ENCODE measurements at places on chromosomes 4 and X. TPM values are rescaled to one million over a fixed set of nuclear protein-coding genes. Genes with fewer than 3 reads are reported as not detected.
A peak's percentile ranks its signal among the peaks of the same experiment; 100 is the strongest.

DNA sequence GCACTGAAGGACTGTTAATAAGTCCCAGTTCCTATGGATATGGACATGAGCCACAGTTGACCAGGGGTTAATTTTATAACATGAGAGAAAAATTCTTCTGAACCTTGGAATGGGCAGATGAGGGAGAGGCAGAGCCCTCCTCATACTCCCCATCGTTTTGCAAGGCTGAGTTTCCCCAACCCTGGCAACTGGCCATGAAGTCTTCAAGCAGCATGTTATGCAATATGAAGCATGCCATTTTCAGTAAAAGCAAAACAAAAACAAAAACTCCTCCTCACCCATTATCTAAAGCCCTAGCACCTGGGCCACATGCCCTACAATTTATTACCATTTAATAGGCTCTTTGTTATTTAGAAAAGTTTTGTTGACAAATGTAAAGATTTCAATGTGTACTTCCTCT, 64.5 kb downstream of the GPC4 start:
- DNase-seq: no peak

DNA sequence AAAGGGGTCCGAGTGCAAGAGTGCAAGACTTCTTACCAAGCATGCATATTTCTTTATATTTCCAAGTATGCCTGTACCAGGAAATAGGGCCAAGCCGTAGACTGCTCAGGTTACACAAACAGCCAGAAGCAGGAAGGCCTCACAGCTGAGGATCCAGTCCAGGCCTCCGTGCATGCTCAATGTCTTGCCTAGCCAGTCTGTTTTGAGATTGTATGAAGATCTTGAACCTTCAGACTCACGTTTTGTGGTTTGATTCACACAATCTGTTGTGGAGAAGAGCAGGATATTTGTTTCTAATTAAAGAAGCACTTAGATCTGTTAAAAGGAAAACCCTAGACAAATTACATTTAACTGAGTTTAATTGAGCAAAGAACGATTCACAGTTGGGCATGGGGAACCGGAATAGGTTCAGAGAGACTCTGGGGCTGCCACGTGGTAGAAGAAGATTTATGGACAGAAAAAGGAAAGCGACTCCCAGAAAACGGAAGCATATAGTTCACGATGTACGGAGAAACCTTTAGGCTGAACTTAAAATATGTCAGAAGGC, 1.2 kb downstream of the MGST2 start:
- DNase-seq: peak; percentile 42

DNA sequence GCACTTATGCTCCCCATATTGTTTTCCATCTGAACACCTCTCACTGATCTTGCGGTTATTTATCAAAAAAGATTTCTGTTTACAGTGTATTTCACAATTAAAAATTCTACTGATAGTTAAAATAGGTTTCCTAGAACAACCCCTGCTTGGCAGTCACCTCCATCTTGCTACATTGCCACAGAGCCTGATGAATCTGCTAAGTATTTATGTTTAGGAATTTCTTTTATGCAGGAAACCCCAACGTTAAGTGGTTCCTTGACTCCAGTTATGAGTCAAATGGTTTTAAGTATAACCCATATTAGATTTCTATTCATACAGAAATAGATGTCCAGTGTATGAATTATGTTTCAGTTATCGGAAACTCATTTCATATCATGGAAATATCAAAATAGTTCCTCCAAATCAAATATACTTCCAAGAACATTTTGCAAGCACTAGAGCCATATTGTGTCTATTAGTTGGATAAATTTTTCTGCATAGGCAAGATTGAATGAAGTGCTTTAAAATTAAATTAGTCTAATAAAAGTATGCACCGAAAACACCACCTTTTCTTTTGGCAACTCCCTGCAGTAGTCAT, 20.6 kb downstream of the GALNT7 start:
- no peak for DNase-seq

- DNase-seq: no peak
Measured at GRCh38 chr4:121154103-121154515, 10.0 kb downstream of the TNIP3 start.

- peak; percentile 20 for DNase-seq
Measured at GRCh38 chr4:185809121-185809520, 2.9 kb downstream of the SORBS2 start.

DNA sequence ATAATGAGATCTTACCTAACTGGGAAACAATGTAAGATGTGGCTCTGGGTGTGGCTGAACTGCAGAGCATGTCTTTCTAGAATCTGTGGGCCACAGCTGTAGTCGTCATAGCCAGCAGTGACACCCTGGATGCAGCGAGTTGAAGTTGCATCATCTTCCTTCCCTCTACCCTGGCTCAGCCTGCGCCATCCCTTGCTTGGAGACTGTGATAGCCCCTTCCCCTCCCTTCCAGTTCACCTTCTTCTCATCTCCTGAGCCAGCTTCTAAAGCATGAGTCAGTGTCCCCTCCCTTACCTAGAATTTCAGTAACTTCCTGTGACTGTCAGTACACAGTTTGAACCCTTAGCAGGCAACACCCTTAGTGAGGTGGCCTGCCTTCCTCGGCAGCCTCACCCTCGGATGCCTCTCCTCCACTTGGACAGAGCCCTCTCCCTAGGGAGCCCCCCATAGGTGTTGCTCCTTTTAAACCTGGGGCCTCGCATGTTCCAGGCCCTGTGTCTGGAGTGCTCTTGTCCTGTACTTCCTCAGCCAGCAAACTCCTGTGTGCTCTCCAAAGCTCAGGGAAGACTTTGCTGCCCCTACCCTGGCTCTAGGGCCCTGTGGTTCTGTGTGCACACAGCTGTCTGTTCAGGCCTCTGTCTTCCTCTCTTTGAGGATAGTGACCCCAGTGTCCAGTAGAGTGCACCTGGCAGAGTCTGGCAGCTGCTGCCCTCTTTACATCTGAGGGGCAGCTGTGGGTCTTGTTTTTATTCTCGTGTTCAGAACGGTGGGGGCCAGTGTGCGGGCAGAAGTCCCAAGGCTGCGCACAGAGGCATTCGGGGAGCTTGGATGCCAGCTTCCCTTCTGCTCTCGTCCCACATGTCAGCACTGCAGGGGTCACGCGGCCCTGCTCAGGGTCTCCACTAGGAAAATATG, 43.7 kb upstream of the TADA2B start:
- no peak for DNase-seq

- no peak for DNase-seq
Measured at GRCh38 chr4:66946761-66947160, 598.5 kb downstream of the CENPC start.

The HSFX2 gene
- total RNA-seq: not detected

GRCh38 chr4:37615059-37615719, 71.0 kb downstream of the RELL1 start:
- no peak for DNase-seq

The XIAP gene
- total RNA-seq: 28.7 TPM

GRCh38 chr4:147793569-147794313, 61.9 kb downstream of the ARHGAP10 start:
- no peak for DNase-seq

GRCh38 chrX:116881961-116882360, 419.2 kb upstream of the CT83 start:
- no peak for DNase-seq

The GLUD2 gene
- total RNA-seq: 0.24 TPM

- DNase-seq: no peak
Measured at GRCh38 chr4:15884666-15885065, 53.9 kb downstream of the FGFBP1 start.

DNA sequence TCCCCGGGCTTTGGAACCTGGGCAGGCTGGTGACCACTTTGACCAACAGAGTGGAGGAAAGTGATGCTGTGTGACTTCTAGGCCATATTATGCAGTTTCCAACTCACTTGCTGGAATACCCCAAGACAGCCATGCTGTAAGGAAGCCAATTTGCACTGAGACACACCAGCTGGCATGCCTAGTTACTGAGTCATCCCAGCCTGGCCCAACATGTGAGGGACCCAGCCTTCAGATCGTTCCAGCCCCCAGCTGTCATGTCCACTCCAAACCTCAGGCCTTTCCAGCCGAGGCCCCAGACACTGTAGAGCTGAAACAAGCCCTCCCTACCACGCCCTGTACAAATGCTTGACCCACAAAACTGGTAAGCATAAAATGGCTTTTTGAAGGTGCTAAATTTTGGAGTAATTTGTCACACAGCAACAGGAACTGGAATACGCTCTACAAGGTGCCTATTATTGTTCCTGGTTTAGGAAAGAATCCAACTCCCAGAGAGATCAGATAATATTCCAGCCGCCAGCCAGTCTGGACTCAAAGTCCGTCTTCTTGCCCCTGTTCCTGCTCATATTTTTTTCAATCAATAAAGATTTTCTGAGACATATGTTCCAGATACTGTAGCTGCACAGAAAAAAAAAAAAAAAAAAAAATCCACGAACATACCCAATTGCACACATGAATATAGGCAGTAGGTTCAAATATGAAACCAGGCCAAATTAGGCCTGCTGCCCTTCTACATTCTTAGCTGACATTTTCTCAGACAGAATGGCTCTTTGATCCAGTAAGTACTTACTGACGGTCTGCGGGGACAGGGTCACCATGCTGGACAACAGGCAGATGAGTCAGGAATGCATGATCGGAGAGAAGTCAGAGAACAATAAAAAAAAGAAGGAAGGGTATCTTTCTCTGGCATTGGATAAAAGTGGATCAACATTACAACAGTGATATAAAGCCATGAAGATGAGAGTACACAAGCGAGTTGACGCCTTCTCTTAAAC, 35.1 kb downstream of the SH3KBP1 start:
- DNase-seq: no peak

The CHRNA9 gene
- total RNA-seq: not detected

DNA sequence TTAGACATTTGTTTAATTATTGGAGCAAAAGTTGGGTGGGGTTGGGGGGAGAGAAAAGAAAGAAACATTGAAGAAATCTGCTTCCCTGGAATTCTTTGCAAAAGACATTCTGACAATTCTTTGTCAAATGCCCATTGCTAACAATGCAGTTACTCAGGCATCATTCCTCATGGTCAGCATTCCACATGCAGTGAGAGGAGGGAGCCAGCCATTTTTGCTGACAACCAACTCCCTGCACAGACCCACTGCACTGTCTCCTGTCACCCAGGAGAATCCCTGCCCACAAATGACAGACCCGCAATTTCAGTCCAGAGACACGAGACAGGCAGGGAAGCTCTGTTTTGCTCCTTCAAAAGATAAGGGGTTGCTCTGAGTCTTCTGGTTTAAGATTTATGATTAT, 985.1 kb upstream of the SLIT2 start:
- DNase-seq: no peak

DNA sequence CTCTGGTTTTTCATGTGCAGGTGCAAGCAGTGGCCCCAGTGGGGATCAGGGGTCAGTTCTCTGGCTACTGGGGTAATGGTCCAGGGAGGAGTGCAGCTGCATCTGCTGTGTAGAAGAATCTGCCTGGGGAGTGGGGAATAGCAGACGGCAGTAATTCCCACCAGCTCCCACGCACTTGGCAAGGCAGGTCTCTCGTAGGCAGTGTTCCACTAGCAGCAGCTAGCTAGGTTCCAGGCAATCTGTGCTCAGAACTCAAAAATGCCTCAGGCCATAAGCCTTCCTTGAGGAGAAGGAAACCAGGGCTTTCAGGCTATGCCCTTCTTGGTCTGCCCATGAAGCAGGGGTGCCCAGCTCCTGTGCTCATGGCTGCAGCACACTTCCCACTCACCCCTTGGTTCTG, 38.8 kb downstream of the DCLK2 start:
- DNase-seq: no peak

- no peak for DNase-seq
Measured at GRCh38 chr4:40182954-40183353, 13.9 kb upstream of the RHOH start.

- no peak for DNase-seq
Measured at GRCh38 chr4:2768921-2769336, 12.8 kb upstream of the TNIP2 start.

The XAGE1A gene
- total RNA-seq: not detected

Measured in OCI-LY7 (cell line).